ENCODE measurements at places on chromosomes 6 and 20.

- DNase-seq = no peak
Measured at GRCh38 chr20:4617484-4617883, 104.2 kb upstream of the PRND start.

- peak; percentile 88 for DNase-seq
Measured at GRCh38 chr6:163793011-163793983, 378.8 kb downstream of the QKI start.

DNA sequence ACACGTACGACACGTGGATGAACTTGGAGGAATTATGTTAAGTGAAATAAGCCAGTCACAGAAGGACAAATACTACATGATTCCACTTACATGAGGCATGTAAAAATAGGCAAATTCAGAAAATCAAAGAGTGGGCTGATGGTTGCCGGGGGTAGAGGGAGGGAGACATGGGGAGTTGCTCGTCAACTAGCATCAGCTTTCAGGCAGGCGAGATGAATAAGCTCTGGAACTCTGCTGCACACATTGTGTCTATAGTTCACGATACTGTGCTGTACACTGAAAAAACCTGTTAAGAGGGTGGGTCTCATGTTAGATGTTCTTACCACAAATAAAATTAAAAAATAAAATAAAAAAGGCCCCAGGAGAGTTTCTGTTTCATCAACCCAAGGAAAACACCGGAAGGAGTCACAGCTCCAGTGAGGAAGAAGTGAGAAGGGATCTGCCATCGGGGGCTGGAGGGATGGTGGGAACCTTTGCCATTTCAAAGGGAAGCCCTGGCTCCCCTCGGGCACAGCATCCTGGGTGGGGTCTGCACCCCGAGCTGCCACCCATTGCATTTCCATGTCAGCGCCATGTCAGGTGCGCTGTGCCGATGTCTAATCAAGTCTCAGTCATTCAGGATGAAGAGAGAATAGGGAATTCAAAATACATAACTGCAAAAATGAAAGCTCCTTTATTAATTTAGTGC, 98.3 kb downstream of the SLC22A23 start:
- no peak for DNase-seq

GRCh38 chr20:35661053-35661452, 3.6 kb downstream of the CPNE1 start:
- peak; percentile 62 for DNase-seq

DNA sequence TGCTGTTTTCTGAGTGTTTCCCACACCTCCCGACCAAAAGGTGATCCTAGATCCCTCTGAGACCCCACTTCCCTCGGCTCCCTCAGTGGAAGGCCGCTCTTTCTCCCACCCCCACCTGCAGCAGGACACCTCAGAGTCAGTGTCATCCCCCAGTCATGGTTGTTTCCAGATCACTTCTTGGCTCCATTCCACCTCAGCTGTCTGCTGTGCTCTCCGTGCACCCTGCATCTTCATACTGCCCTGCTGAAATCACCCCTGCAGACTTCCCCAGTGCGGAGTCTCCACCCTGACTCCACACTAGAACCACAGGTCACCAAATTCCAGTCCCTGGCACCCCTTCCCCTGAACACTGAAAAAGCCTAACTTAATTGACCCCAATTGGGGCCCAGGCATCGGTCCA, 255.1 kb upstream of the CDYL start:
- no peak for DNase-seq

- DNase-seq = no peak
Measured at GRCh38 chr20:61895016-61895415, 170.7 kb downstream of the TAF4 start.

DNA sequence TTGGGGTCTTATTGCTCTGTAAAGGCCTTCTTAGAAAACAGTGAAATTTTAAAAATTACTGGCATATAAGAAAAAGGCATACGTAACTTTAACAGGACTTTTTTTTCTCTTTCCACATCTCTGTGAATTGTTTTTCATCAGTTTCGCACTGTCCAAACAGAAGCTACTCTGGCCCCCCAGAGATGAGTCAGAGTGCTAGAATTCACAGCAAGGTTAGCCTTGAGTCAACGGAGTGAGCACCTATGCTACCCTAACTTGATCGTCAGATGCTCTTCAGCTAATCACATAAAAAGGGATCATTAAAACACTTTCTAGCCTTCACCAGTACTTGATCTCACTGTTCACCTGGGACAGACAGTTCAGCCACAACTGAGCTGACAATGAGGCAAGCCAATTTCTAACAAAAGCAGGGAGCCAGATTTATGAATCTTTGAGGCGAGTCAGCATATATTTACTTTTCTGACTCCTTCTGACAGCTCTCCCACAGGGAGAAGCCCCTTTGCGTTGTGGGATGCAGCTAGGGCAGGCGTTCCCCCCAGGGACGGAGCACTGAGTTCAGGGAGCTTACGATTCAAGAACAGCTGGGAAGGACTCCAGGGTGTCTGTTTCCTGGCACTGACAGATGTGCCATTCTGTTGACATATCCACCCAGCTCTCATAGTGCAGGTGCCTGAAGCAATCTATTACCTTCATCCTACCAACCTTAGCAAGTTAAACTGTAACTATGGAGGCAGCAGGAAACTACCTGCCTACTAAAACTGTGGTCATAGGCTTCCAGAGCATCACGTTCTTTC, 46.4 kb upstream of the SPDEF start:
- DNase-seq = peak; percentile 50

DNA sequence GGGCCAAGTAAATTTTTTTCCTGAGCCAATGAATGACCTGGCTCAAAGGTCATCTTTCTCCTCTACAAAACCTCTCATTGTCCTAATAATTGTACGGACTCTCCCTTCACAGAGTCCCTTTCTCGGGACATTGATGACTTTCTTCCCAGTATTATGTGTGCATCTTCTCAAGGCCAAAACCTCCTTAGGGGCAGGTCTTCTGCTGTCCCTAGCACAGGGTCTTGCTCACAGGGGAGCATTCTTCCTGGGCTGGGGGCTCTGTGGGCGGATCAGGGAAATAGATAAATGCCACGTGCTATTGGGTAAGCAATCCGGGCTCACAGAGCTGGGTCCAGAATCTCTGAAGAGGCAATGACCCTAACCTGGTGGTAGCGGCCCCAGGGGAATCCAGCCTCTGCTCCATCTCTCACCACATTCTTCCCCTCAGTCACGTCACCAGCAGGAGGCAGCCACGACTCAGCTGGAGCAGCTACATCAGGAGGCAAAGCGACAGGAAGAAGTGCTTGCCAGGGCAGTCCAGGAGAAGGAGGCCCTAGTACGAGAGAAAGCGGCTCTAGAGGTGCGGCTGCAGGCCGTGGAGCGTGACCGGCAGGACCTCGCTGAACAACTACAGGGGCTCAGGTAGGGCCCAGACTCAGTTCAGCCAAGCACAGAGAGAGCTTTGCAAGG, 23.5 kb downstream of the CEP250 start:
- peak; percentile 23 for DNase-seq

GRCh38 chr20:19256085-19256484, 43.6 kb downstream of the SLC24A3 start:
- peak; percentile 66 for DNase-seq

DNA sequence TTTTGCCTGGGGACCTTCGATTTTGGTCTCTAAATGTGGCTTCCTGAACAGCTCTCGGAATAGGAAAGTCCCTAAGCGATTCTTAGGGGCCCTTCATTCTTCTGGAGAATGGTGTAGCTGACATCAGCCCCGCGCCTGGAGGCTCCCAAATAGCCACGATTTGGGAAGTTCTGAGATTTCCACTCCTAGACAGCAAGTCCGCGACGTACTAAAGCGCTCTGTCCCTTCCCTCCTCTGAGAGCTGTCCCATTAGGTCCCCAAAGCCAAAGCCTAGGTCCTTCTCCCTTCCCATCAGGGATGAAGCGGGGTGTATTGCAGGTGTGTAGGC, 756 bp downstream of the MOXD1 start:
- peak; percentile 58 for DNase-seq

- DNase-seq = no peak
Measured at GRCh38 chr6:8446391-8446790, 11.0 kb upstream of the SLC35B3 start.

- DNase-seq = no peak
Measured at GRCh38 chr6:143248359-143248758, 187.7 kb downstream of the AIG1 start.

- no peak for DNase-seq
Measured at GRCh38 chr20:47493963-47494293, 7.8 kb upstream of the NCOA3 start.

- DNase-seq = no peak
Measured at GRCh38 chr20:33900521-33901131, 89.5 kb downstream of the CHMP4B start.

DNA sequence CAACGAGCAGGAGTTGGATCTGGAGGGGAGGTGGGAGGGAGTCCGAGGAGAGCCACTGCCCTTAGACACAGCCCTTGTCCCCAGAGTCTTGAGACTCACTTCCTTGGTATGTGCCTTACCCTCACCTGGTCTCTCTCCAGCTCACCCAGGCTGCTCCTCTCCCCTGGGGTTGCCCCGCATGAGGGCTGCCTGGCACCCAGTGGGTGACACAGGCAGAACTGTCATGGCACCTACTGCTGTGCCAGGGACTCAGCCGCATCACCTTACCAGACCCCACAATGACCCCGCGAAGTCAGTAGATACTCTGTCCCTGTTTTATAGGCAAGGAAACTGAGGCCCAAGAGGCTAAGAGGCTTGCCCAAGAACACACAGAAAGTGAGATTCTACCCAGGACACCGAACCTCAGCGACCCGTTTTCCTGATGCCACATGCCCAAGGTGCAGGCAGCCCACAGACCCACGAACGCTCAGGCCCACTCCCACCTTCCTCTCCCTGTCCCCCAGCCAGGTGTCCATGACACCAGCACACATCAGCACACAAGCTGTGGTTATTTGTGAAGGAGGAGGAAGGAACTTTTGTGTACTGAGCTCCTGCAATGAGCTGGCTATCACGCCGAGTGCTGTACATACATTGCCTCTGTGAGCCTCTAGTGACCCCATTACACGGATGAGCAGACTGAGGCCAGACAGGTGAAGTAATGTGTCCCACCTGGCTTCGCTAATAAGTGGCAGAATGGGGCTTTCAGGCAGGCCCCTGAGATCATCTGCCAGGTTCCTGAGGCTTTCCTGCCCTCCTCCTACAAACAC, 168.1 kb downstream of the GRM4 start:
- DNase-seq = no peak

DNA sequence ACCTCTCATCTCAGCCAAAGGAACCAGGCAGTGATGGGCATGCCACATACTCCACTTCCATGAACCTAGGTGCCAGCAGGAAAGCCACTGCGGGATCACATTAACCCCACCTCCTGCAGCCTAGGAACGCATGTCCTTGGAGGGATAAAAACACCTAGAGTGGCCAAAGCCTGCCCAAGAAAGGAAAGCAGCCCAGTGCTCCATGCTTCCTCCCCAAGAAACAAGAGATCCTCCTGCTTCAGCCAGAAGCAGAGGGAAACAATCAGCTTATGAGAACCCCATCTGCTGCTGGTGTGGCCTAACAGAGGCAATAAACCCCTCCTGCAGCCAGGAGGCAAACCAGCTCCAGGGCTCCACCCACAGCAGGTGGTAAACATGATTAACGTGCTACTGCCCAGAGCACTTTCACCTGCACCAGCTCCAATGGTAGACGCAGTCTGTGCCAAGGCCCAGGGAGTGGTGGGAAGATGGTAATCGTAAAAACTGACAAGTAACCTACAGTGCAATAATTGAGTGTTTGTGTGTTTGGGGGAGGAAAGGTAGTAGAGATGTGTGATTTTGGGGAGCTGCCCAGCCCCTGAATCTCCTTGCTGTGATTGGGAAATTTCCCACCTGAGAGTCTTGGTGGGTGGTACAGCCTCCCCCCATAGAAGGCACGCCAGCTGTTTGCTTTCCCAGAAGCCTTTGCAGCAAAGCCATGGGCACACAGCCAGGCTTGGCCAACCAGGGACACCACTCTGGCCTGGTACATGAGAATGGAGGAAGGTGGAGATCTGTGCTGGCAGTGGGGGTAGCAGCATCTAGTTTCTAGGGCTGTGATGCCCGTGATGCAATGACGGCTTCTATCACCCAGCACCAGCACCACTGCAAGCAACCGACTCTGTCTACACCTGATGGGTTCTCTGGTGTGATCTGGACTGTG, 50.6 kb upstream of the TBC1D7 start:
- no peak for DNase-seq

GRCh38 chr6:69699655-69700054, 97.2 kb downstream of the LMBRD1 start:
- DNase-seq = no peak

DNA sequence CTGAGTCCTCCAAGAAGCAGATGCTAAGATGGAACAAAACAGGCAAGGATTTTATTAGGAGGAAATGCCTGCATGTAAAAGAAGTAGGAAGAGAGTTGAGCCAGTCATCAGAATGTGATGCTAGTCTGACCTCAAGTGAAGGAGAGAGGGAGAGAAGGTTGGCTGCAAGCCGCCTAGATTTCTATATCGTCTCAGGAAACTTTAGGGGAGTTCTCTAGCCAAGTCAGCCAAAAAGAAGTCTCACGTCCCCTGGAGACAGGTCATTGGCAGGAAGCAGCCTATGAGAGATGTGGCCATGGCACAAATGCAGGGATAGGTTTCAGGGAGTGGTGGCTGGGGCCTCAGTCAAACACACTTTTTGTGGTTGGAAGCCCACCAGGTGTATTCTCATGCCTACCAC, 378.0 kb downstream of the CD109 start:
- DNase-seq = peak; percentile 73

- DNase-seq = no peak
Measured at GRCh38 chr6:6725468-6726209, 137.1 kb downstream of the LY86 start.

DNA sequence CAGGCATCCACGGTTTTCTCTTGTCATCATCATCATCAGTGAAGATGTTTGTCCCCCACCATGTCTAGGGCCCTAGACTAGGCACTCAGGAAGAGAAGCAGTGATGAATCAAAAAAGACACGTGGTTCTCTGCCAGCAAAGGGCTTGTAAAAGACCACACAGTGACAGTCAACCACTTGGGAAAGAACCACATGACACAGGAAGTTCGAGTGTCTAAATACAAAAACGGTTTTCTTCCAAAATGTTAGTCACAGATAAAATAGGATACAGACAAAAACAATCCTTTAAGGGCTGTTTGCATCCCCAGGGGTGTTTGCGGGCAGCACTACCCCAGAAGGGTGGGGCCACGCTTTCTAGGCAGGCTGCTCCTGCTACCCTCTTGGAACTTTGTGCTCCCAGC, 356.8 kb upstream of the AGPAT4 start:
- DNase-seq = no peak

DNA sequence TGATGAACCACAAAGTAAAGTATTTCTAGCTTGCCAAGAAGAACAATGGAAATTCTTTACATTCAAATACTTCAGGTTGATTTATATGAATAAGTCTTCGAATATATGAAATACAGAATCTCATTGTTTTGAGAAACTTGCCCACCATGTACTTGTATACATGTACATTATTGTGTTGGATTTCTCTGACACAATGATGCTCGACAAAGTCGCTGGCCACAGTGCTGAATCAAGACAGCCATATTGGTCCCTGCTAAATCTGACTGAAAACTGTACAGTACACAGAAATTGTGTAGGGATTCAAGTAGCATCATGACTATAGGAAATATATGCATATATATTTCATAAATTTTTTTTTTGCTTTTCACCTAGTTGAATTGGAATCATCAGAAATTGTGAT, 13.1 kb upstream of the LIN28B start:
- DNase-seq = peak; percentile 25
